ENCODE measurements at places on chromosomes 12 and 14. TPM values are rescaled to one million over a fixed set of nuclear protein-coding genes. Genes with fewer than 3 reads are reported as not detected.

GDF3 gene
- not detected for total RNA-seq

PAWR gene
- total RNA-seq: 4.0 TPM

KERA gene
- total RNA-seq: not detected

PPM1H gene
- total RNA-seq: not detected

TCHP gene
- 30.4 TPM for total RNA-seq

OR9K2 gene
- total RNA-seq: not detected

DENND5B gene
- 0.93 TPM for total RNA-seq

IPO8 gene
- total RNA-seq: 41.8 TPM

MYF6 gene
- total RNA-seq: not detected

CCNB1IP1 gene
- 72.5 TPM for total RNA-seq

KRT80 gene
- total RNA-seq: not detected

TSHR gene
- total RNA-seq: 0.47 TPM

ZDHHC22 gene
- total RNA-seq: not detected

BCL11B gene
- total RNA-seq: 43.5 TPM

CACNA2D4 gene
- 6.1 TPM for total RNA-seq

ANKRD33 gene
- total RNA-seq: not detected

HCAR3 gene
- total RNA-seq: 0.62 TPM

TCL1A gene
- total RNA-seq: not detected

PTHLH gene
- not detected for total RNA-seq

PSMC1 gene
- total RNA-seq: 176 TPM

RACGAP1 gene
- total RNA-seq: 71.2 TPM
